ENCODE measurements at places on chromosomes 11 and 22. TPM values are rescaled to one million over a fixed set of nuclear protein-coding genes. Genes with fewer than 3 reads are reported as not detected.

The OR52A1 gene
- total RNA-seq: not detected

The OR6X1 gene
- total RNA-seq: not detected

The LAYN gene
- total RNA-seq: 34.1 TPM

The MYOD1 gene
- total RNA-seq: not detected

The EHF gene
- 0.59 TPM for total RNA-seq

The MLC1 gene
- total RNA-seq: 1.9 TPM

The KRTAP5-7 gene
- total RNA-seq: not detected

The ADM2 gene
- total RNA-seq: 0.14 TPM

The JHY gene
- total RNA-seq: 4.9 TPM

The TALDO1 gene
- 146 TPM for total RNA-seq

The FBXO7 gene
- 81.3 TPM for total RNA-seq

The FAM83F gene
- total RNA-seq: 2.6 TPM

The MOGAT2 gene
- total RNA-seq: not detected

The IGLL1 gene
- total RNA-seq: not detected

The OAF gene
- 54.5 TPM for total RNA-seq

The IL17REL gene
- total RNA-seq: not detected

The CD3G gene
- not detected for total RNA-seq

The SCGB1C1 gene
- not detected for total RNA-seq

The FAM181B gene
- total RNA-seq: 5.7 TPM

The FOLR1 gene
- 22.0 TPM for total RNA-seq

The HBG1 gene
- total RNA-seq: not detected

The EMID1 gene
- total RNA-seq: 8.5 TPM

The TMEM223 gene
- 15.6 TPM for total RNA-seq

The BTBD18 gene
- not detected for total RNA-seq

The FAM180B gene
- 0.30 TPM for total RNA-seq

The KCNE3 gene
- 11.0 TPM for total RNA-seq

The PPFIBP2 gene
- 20.2 TPM for total RNA-seq

The MAML2 gene
- total RNA-seq: 19.5 TPM

The RTN4R gene
- not detected for total RNA-seq

The GGTLC2 gene
- total RNA-seq: not detected

The HPX gene
- 28.6 TPM for total RNA-seq

The TNKS1BP1 gene
- 22.5 TPM for total RNA-seq

The RASL10A gene
- total RNA-seq: not detected

The CELSR1 gene
- total RNA-seq: 1.5 TPM

The OR52N2 gene
- total RNA-seq: not detected

The ATM gene
- 99.7 TPM for total RNA-seq

The SPON1 gene
- total RNA-seq: 139 TPM

The DSCAML1 gene
- total RNA-seq: 29.1 TPM

The APIP gene
- total RNA-seq: 40.4 TPM

The COMMD9 gene
- total RNA-seq: 10.5 TPM

The FXYD6 gene
- 280 TPM for total RNA-seq

The RDX gene
- 103 TPM for total RNA-seq

The TTC36 gene
- not detected for total RNA-seq

The NFAM1 gene
- 0.64 TPM for total RNA-seq

The TP53AIP1 gene
- total RNA-seq: not detected

The MUC6 gene
- 0.43 TPM for total RNA-seq

The SCN2B gene
- total RNA-seq: 9.3 TPM

The ADAMTS8 gene
- total RNA-seq: 7.0 TPM

The RFPL1 gene
- not detected for total RNA-seq

The MIOX gene
- not detected for total RNA-seq

The MMP13 gene
- total RNA-seq: not detected

The TP53I11 gene
- total RNA-seq: 21.8 TPM

The DAGLA gene
- 3.4 TPM for total RNA-seq

The MOB2 gene
- total RNA-seq: 19.8 TPM

The APLP2 gene
- total RNA-seq: 269 TPM

The SNX32 gene
- 0.58 TPM for total RNA-seq

The ROBO4 gene
- 29.7 TPM for total RNA-seq

The MMP8 gene
- total RNA-seq: 1.5 TPM

The C11orf86 gene
- not detected for total RNA-seq

All from uterus (tissue), 4 donors.